ENCODE measurements at places on chromosomes 12 and 14. TPM values are rescaled to one million over a fixed set of nuclear protein-coding genes. Genes with fewer than 3 reads are reported as not detected.

Gene TAS2R46
- total RNA-seq = 3.2 TPM

Gene BDKRB1
- not detected for total RNA-seq

- no peaks in the 10 kb centered on the region for H3K4me1 ChIP-seq
- H3K27me3 ChIP-seq = no peaks in the 10 kb centered on the region
- H3K4me3 ChIP-seq = no peak overlapping the region
- H3K36me3 ChIP-seq = no peaks in the 10 kb centered on the region
- no peak for DNase-seq
- no peak overlapping the region for H3K27ac ChIP-seq
Observed at GRCh38 chr12:40921563-40922163, 229.4 kb downstream of the CNTN1 start.

DNA sequence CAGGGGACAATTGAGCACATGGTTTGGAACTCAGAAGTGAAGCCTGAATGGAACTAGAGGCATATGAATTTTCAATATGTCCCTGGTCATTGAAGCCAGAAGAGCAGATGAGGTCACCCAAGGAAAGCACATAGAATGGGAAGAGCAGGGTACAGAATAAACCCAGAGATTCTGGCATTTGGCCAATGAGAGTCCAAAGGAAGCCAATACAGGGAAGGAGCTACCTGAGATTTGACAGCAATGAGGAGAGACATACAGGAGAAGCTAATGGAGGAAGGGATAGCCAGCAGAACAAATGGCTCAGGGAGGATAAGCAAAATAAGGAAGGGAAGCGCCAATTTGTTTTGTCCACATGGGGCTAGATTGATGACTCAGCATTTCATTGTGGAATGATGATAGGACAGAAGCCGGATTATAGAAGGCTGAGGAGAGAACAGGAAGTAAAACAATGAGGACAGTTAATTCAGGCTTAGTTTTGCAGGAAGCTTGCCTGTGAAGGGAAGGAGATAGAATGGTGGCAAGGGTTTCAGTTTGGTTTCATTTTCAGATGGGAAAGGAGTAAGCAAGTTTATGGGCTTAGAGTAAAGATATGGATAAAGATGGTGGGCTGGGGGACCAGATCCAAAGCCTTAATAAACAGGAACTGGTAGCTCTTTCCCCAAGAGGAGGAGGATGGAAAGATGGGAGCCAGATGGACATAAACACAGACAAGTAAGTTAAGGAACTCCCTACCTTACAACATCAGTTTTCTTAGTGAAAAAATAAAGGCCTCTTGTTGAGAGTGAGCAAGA lies 3.2 kb upstream of the SPTSSA start:
- H3K27ac ChIP-seq = no peak overlapping the region
- H3K27me3 ChIP-seq = no peaks in the 10 kb centered on the region
- no peaks in the 10 kb centered on the region for H3K36me3 ChIP-seq
- H3K4me3 ChIP-seq = no peak overlapping the region
- no peaks in the 10 kb centered on the region for H3K4me1 ChIP-seq

DNA sequence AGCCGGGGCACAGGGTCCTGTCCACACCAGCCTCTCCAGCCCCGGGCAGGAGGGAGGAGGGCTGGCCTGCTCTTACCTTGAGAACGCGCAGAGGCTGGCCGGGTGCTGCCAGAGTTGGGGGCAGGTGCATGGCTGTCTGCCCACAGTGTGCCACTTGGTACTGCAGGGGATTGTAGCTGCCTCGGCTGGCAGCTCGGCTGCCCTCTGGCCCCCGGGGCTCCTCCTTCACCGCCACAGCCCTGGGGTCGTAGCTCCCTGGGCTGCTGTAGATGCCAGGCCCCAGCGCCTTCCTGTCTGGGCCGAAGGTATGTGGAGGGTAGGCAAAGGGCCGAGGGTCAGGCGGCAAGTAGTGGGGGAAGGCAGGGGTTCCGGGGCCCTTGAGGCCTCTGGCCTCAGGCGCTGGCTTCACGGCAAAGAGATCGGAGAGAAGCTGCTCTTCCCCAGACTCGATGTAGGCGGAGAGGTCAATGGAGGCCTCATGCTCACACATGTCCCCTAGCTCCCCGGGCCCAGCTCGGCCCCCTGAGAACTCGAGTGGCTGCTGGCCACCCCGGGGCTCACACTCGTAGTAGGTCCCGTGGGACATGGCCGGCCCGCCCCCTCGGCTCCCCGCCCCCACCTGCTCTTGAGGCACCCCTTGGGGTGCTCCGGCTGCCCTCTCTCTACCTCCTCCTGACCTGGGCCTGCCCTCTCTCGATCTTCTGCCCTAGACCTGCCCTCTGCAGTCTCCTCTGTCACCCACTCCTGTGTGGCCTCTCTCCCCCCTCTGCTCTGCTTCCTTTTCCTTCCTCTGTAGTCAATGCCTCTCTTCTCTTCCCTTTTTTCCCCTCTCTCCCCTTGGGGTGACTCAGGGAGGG lies at the start of gene CEBPE:
Gene CEBPE, minus strand, starts transcription at position 750 of the 857 bp plus-strand sequence. Its CDS starts 164 bp downstream, at position 586.
- no peak within 1 kb of the TSS for H3K4me3 ChIP-seq
- peaks cover 3% of the 10 kb centered on the region for H3K4me1 ChIP-seq
- DNase-seq = no peak
- no peaks in the 10 kb centered on the region for H3K36me3 ChIP-seq
- H3K27me3 ChIP-seq = no peaks in the 10 kb centered on the region
- H3K27ac ChIP-seq = no peak within 1 kb of the TSS
